ENCODE measurements at places on chromosomes 2 and 18. TPM values are rescaled to one million over a fixed set of nuclear protein-coding genes. Genes with fewer than 3 reads are reported as not detected.

ACADL gene
- polyA plus RNA-seq, result not detected

SESTD1 gene
- 23.6 TPM for polyA plus RNA-seq

ARHGAP15 gene
- 190 TPM for polyA plus RNA-seq

SERPINB4 gene
- not detected for polyA plus RNA-seq

HRH4 gene
- not detected for polyA plus RNA-seq

IL18RAP gene
- polyA plus RNA-seq, result 0.55 TPM

NEUROD1 gene
- polyA plus RNA-seq, result not detected

PARD6G gene
- polyA plus RNA-seq, result not detected

TXNDC9 gene
- 48.2 TPM for polyA plus RNA-seq

SMYD1 gene
- not detected for polyA plus RNA-seq

CTLA4 gene
- not detected for polyA plus RNA-seq

COLEC11 gene
- not detected for polyA plus RNA-seq

BCL11A gene
- polyA plus RNA-seq, result 189 TPM

ABCG8 gene
- polyA plus RNA-seq, result not detected

AGXT gene
- polyA plus RNA-seq, result not detected

EVX2 gene
- not detected for polyA plus RNA-seq

PSMA8 gene
- 4.1 TPM for polyA plus RNA-seq

IL1R2 gene
- polyA plus RNA-seq, result not detected

Data from IgD-negative memory B cell (primary cell).